ENCODE measurements at places on chromosomes 3 and 15. TPM values are rescaled to one million over a fixed set of nuclear protein-coding genes. Genes with fewer than 3 reads are reported as not detected.

The GHSR gene
- total RNA-seq = not detected

DNA sequence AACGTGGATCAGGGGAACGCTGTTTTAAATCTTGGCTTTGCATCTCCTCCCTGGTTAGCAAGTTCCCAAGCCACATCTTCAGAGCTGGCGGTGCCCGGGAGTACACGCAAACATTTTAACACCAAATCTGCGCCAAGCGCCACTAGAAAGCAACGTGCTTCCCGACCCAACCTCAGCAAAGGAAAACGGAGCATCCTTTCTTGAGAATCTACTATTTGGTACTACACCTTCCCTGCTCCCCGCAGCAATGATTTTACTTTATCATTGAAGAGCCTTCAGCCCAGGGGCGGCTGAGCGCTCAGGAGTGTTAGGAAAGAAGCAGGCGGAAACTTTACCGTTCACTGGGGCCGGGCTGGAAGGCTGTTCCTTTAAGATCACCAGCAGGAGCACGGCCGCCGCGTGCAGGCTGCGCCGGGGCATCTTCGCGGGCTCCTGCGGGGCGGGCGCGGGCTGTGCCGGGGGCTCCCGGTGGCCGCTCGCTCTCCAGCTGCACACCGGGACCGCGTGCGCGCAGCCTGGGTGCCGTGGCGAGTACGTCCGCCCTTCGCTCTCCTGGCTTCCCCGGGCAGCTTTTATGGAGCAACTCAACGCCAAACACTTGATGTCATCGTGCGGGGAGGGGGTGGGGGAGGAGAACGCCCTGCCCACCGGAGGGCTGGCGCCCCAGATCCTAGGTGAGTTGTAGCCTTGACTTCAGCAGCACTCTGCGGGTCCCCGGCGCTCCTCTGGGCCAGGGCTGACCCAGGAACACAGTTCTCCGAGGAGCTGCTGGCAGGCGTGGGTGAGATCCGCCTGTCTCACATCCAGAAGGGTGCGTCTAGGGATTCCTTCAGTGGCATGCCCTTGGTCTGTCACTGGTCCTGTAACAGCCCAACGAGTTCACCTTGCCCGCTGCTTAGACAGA, at the start of gene CA12:
TSS of gene CA12 (minus strand) at position 546 of the 904 bp plus-strand sequence. CDS start at position 420, 126 bp downstream.
- H3K4me1 ChIP-seq = no peaks in the 10 kb centered on the region
- H3K27me3 ChIP-seq = no peaks in the 10 kb centered on the region
- peak within 1 kb of the TSS; percentile 46 for H3K4me3 ChIP-seq
- peak; percentile 58 for DNase-seq

DNA sequence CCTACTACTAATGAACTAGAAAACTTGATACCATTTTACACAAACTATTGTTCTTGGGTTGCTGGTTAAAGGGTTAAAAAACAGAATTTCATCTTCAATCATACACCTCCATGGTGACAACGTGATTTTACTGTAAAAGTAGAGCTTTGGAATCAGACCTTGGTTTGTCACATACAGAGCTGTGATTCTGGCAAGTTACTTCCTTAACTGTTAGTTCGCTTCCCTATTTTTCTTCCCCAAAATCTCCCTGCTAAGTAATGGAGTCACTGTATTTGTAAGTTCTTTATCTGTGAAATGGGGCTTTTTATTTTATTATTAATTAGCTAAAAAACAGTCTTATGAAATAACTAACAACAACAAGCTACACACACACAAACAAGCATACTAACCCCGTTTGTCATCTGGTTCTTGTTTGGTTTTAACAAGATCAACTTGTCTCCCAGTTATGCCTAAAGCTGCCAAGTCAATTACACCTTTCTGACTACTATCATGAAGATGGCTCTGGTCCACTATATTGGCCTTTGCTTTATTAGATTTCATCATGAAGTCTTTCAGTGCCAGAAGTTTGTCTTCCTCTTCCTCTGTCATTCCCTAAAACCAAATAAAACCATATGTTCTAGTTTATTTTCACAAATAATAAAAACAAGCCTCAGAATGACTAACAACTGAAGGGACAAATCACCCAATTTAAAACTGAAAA, 38.6 kb downstream of the PIK3R4 start:
- no peaks in the 10 kb centered on the region for H3K27me3 ChIP-seq
- DNase-seq = peak; percentile 7
- H3K36me3 ChIP-seq = no peaks in the 10 kb centered on the region
- H3K4me3 ChIP-seq = no peak overlapping the region
- H3K4me1 ChIP-seq = no peaks in the 10 kb centered on the region
- peak overlapping the region; percentile 26 for H3K27ac ChIP-seq

The HCLS1 gene
- total RNA-seq = 27.0 TPM

DNA sequence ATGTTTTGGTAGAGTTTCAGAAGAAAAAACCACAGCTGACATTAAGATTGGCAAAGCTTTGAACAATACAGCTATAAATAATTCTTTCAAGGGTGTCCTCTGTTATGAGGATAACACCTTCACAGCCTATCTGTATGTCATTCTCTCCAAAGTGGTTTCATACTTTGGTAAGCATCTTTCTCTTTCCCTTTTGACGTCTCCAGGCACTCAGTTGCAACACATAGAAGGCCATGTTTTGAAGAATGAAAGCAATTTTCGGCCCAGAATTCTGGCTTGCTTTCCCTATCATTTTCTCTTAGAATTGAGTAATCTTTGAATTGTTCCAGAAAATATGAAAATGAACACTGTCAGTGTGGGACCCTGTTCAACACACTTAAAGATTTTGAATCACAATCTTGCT, 200.0 kb upstream of the CBLB start:
- H3K4me1 ChIP-seq = no peaks in the 10 kb centered on the region
- H3K4me3 ChIP-seq = no peak overlapping the region
- no peak for DNase-seq
- H3K27ac ChIP-seq = no peak overlapping the region
- no peaks in the 10 kb centered on the region for H3K36me3 ChIP-seq

Data from prostate gland (tissue), 2 donors.